ENCODE measurements at places on chromosomes 16 and 17.

- no peak overlapping the region for H3K27ac ChIP-seq
- DNase-seq: no peak
- H3K27me3 ChIP-seq: no peaks in the 10 kb centered on the region
- no peaks in the 10 kb centered on the region for H3K36me3 ChIP-seq
- no peak overlapping the region for H3K4me3 ChIP-seq
Observed at GRCh38 chr17:52828621-52829020, 670.1 kb upstream of the CA10 start.

- H3K4me1 ChIP-seq: no peaks in the 10 kb centered on the region
- no peak for DNase-seq
- peaks cover 2% of the 10 kb centered on the region for H3K27me3 ChIP-seq
- H3K4me3 ChIP-seq: no peak overlapping the region
Observed at GRCh38 chr16:78570399-78571141, 471.1 kb downstream of the WWOX start.

GRCh38 chr16:28081391-28081968 lies 18.0 kb upstream of the GSG1L start:
- no peaks in the 10 kb centered on the region for H3K27me3 ChIP-seq
- no peak overlapping the region for H3K4me3 ChIP-seq
- DNase-seq: no peak

DNA sequence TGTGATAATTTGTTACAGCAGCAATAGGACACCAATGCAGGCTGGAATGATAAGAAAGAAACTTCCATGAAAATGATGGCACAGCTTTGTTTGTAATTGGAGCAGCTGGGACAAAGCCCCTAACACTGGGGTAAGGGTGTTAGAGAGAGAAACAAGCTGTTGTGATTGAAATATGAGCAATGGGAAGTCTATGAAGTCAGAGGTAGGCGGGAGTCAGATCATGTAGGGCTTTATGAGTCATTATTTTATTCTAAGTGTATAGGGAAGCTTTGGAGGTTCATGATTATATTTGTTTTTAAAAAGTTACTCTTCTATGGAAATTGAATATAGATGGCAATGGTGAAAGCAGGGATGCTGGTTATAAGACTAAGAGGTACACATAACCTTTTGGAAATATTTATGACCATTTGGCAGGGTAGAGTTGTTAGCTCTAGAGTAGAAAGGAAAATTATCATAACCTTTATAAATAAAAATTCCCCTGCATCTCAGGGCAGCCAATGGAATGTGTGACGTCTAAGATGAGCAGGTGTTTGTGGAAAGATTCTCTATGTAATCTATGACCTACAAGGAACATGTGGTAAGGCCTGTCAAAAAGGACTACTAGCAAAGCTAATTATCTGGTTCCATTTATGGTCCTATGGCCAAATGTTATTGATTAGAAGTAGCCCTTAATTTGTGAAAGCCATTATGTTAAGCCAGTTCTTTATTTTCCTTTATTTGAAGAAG lies 85.6 kb downstream of the KCNJ2 start:
- H3K36me3 ChIP-seq: no peaks in the 10 kb centered on the region
- no peak for DNase-seq
- H3K4me1 ChIP-seq: no peaks in the 10 kb centered on the region
- no peak overlapping the region for H3K4me3 ChIP-seq

GRCh38 chr17:51643702-51644490 lies 383.6 kb downstream of the UTP18 start:
- no peak for DNase-seq
- no peaks in the 10 kb centered on the region for H3K27me3 ChIP-seq
- H3K27ac ChIP-seq: no peak overlapping the region
- H3K36me3 ChIP-seq: no peaks in the 10 kb centered on the region
- no peaks in the 10 kb centered on the region for H3K4me1 ChIP-seq

- no peak for DNase-seq
- H3K27ac ChIP-seq: no peak overlapping the region
- no peaks in the 10 kb centered on the region for H3K36me3 ChIP-seq
- no peaks in the 10 kb centered on the region for H3K27me3 ChIP-seq
- no peak overlapping the region for H3K4me3 ChIP-seq
Observed at GRCh38 chr17:73359987-73360410, 48.2 kb upstream of the CDC42EP4 start.

GRCh38 chr16:87823181-87823929 lies 46.0 kb downstream of the SLC7A5 start:
- no peaks in the 10 kb centered on the region for H3K36me3 ChIP-seq
- H3K27ac ChIP-seq: no peak overlapping the region
- H3K4me1 ChIP-seq: no peaks in the 10 kb centered on the region
- H3K4me3 ChIP-seq: no peak overlapping the region

DNA sequence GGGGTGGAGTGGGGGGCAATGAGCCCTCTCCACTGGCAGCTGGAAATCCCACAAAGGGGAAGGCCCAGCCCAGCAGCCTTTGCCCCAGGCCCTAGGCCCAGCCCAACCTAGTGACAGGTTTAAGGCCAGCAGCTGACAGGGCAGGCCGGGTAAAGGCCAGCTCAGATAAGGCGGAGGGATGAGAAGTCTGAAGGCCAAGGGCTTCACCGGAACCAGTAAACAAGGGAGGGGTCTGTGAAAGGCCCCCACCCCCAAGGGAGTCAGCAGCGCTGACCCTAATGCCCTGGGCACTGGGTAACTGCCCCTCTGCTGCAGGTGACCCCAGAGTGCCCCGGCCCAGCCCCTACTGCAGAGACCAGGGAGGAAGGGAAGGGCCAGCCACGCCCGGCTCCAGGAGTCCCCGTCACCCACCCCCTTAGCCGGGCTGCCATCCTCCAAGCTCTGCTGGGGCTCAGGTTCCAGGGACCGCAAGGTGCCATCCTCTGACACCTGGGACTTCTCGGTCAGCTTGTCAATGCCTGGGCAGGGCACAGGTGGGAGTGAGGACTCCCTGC lies 17.5 kb downstream of the OTOP3 start:
- H3K27me3 ChIP-seq: no peaks in the 10 kb centered on the region
- H3K36me3 ChIP-seq: no peaks in the 10 kb centered on the region
- H3K4me3 ChIP-seq: no peak overlapping the region
- H3K27ac ChIP-seq: no peak overlapping the region
- no peaks in the 10 kb centered on the region for H3K4me1 ChIP-seq

DNA sequence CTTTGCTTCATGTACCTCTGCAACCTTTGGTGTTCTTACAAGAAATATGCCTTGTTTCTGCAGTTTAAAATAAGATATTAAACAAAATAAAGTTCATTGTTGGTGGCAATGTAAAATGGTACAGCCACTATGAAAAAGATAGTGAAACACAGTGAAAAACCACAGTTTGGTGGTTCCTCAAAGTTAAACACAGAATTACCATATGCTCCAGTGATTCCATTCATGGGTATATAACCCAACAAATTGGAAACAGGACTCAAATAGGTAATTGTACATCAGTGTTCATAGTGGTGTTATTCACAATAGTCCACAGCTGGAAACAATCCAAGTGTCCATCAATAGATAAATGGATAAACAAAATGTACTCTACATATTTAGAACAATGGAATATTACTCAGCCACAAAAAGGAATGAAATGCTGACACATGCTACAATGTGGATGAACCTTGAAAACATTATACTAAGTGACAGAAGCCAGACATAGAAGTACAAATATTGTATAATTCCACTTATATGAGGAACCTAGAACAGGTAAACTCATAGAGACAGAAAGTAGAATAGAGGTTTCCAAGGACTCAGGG lies 49.2 kb downstream of the CUEDC1 start:
- no peaks in the 10 kb centered on the region for H3K4me1 ChIP-seq
- H3K36me3 ChIP-seq: no peaks in the 10 kb centered on the region
- no peak overlapping the region for H3K4me3 ChIP-seq
- no peak for DNase-seq
- no peak overlapping the region for H3K27ac ChIP-seq

Measured in aorta (tissue), 5 donors.